ENCODE measurements at places on chromosomes 2 and 18. TPM values are rescaled to one million over a fixed set of nuclear protein-coding genes. Genes with fewer than 3 reads are reported as not detected.

The MYO3B gene
- not detected for total RNA-seq

The SERPINB12 gene
- not detected for total RNA-seq

The CD302 gene
- 13.4 TPM for total RNA-seq

The MAP3K19 gene
- total RNA-seq = not detected

The MPPE1 gene
- total RNA-seq = 21.9 TPM

The SNORC gene
- 0.86 TPM for total RNA-seq

The CPSF3 gene
- total RNA-seq = 41.9 TPM

The SCTR gene
- total RNA-seq = not detected

The ACADL gene
- not detected for total RNA-seq

The COL3A1 gene
- 3,024 TPM for total RNA-seq

The PECR gene
- 9.9 TPM for total RNA-seq

The SLC23A3 gene
- 0.64 TPM for total RNA-seq

- no peak for DNase-seq
Observed at GRCh38 chr2:64115808-64116598, 28.2 kb downstream of the PELI1 start.

DNA sequence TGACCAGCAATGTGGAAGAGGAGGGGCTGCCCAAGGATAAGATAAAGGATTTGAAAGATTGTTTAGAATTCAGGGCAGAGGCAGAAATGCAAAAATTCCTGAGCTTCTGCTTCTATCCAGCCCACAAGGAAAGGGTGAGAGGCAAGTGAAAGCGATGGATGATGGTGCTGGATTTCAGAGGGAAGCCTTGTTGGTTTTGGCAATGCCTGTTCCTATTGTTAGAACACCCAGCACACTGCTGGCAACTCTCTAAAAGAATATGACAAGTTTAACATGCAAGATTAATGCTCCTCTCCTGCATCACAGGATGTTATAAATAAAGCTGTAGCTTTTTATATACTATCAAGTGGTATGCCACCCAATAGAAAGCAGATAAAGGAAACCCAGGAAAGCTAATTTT is 92.6 kb downstream of the ZNF385B start:
- no peak for DNase-seq

GRCh38 chr2:240429872-240430491 is 5.5 kb upstream of the GPC1 start:
- no peak for DNase-seq

- DNase-seq = no peak
Observed at GRCh38 chr2:46547223-46548102, 68.1 kb downstream of the TMEM247 start.

DNA sequence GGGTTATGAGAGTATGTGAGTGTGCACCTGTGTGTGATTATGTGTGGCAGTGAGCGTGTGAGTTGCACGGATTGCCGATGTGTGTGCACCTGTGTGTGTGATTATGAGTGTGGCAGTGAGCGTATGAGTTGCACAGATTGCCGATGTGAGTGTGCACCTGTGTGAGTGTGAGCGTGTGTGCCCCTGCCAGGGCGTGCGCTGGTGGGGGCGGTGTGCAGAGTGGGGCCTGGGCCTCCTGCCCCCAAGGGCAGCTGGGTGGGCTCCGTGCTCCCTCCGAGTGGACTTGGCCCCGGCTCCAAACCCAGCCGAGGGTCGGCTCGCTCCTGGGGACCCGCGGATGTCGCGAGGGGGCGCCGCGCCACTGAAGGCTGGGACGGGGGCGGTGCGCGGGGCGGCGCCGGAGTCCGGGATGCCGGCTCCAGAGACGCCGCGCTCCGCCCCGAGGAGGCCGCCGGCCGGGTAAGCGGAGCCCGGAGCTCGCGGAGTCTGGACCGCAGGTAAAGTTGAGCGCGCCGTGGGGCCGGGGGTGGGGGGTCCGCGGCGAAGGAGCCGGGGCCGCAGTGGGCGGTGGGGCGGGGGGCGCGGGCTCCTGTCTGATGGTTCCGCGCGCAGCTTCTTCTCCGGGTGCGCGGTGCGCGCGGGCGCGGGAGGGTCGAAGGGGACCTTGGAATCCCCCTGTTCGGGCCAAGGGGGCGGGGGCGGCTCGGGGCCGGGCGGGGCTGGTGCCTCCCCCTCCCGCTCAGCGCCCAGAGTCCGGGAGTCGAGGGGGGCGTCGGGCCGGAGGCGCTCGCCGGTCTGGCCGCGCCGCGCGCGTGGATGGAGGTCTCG is at the start of gene KCNG2:
TSS of gene KCNG2 (plus strand) at position 421 of the 828 bp plus-strand sequence. CDS start 65,730 bp downstream, outside the sequence.
- no peak for DNase-seq

GRCh38 chr2:73260338-73260984 is 23.8 kb downstream of the FBXO41 start:
- peak; percentile 49 for DNase-seq

DNA sequence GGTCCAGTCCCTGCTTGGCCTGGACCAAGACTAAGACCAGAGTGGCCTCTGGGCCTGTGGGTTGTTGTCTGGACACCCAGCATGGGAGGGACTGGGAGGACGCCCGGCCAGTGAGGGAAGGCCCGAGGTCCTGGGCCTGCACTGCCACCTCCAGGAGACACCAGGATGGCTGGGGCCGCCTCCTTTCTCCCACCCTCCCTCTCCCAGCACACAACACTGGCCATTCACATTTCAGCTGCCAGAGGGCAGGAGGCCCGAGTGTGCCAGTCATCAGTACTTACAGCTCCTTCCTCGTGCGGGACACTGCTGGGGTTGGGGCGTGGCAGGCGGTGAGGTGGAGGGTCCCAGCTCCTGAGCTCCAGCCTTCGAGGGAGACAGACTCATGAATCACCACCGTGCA is 133.5 kb downstream of the ASB1 start:
- DNase-seq = no peak

DNA sequence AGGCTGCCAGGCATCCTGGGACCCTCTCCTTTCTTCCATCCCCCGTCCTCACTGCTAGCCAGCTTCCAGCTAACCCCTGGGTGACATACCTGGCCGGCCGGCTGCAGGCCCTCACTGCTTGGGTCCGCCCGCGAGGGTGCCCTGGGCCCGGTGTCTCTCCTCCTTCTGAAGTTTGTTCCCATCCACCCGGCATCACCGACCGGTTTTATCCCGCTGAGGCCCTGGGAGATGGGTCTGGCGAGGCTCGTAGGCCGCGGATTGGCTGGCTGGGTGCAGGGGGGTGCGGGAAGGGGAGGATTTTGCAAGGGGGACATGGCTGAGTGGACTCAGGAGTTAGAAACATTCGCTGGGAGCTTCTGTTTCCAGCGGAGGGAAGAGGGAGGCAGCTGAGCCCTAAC is at the start of gene PAX8:
TSS of gene PAX8 (minus strand) at position 180 of the 398 bp plus-strand sequence. CDS start 527 bp downstream, outside the sequence.
- no peak for DNase-seq

GRCh38 chr2:216789081-216789480 is 70.8 kb downstream of the TNP1 start:
- DNase-seq = peak; percentile 31

GRCh38 chr18:12479536-12479935 is 71.8 kb downstream of the PRELID3A start:
- no peak for DNase-seq

DNA sequence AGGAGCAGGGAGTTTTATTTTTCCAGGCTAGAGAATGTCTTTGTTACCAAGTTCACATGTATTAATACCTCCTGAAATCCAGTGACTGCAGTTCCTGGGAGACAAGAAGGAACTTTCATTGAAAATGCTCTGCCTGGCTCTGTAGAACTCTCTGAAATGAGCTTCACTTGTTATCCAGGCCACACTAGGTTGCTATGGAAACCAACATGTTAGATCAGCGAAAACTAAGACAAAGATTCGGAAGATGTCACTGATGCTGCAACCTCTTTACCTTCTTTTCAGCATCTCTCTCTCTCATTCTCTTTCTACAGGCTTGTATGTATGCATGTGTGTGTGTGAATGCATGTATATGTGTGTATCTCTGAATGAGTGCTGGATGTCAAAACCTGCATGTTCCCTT is 218.5 kb downstream of the TRIB2 start:
- DNase-seq = no peak

GRCh38 chr18:71808616-71809015 is 735.5 kb downstream of the CBLN2 start:
- no peak for DNase-seq

DNA sequence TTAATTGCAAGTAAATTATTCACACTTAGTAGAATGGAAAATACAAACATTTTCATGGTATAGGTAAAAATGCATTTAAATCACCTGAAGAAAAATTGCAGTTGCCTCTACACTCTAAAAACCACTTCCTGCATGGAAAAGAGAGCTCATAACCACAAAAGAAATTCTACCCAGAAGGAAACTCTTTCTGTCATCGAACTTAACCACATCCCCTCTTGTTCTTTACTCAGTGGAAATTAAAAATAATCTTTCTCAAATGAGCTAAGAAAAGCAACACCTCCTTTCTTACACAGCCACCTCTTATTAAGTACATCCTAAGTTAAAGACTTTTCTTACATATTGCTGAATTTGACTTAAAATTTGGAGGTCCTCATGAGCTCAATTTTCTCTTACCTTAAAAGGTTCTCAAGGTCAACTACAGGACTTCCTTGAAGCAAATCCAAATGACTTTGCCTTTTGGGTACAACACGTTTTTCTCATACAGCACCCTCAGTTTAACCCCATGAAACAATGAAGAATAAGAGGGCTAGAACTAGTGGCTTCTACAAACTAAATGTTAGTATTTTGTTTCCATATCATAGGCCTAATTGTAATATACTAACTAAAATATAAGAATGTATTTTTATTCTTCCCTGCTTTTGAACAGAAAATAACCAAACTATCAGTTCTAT is 109.1 kb upstream of the CRIM1 start:
- no peak for DNase-seq

- DNase-seq = no peak
Observed at GRCh38 chr2:131724019-131724418, 196.3 kb downstream of the CCDC74A start.

GRCh38 chr2:236997069-236997715 is 88.5 kb upstream of the COPS8 start:
- no peak for DNase-seq

DNA sequence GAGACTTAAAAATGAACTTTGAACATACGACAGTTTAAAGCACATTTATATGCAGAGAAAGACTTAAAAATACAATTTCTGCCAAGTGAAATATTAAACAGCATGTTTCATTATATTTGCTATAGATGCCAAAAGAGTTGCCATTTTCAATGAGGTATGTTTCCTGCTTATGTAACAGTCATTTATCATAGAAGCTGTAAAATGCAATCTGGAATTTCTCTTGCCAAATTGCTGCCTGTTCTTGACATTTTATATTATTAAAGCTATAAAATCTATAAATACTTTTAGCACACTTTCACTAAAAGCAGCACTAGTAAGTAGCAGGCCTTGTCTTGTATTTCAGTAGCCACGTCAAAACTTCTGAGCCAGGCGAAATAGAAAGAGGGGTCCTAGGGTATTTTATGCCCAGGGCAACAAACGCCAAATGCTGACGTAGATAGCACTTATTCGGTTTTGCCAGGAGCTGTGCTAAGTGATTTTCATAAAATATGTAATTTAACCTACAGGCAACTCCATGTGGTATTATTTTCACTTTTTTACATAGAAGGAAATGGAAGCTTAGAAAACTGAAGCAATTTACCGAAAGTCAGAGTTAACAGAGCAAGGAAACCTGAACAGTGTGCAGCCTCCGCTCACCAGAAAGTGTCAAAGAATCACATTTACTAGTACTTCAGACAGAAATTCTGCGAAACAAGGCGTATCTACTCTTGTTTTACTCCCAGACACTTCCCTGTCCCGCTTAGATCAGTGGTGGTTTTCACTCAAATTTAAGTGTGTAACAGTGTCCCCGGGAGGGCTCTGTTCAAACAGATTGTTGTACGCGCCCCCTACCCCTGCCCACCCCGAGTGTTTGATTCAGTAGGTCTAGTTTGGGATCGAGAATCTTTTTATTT is 1.2 kb upstream of the CYP20A1 start:
- DNase-seq = no peak

GRCh38 chr2:11876436-11876835 is 130.0 kb downstream of the LPIN1 start:
- no peak for DNase-seq

GRCh38 chr2:124668161-124668560 is 643.1 kb downstream of the CNTNAP5 start:
- no peak for DNase-seq
